ENCODE measurements at places on chromosomes 11 and 22.

GRCh38 chr11:46916286-46917108 is 1.9 kb downstream of the LRP4 start:
- DNase-seq, result no peak

GRCh38 chr11:20010156-20010850 is 150.0 kb downstream of the DBX1 start:
- DNase-seq, result no peak

DNA sequence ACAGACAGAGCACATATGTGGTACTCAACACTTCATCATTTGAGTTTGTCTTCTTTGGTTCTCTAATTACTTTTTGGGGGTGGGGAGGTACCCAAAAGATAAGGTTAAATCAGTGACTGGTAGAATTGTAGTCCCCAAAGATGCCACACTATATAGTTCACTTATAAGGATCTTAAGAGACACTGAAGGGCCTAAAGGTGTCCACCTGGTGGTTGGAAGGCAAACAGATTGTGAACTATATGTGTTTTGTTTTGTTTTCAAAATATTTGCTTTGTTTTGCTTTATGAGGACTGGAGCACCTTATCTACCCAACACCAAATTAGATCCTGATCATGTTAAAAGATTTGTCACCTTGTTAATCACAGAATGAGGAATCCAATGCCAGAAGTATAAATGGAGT is 136.1 kb downstream of the DCDC1 start:
- no peak for DNase-seq

- no peak for DNase-seq
Observed at GRCh38 chr11:21653951-21654421, 538.9 kb upstream of the ANO5 start.

- no peak for DNase-seq
Observed at GRCh38 chr11:134555510-134555909, 143.5 kb upstream of the B3GAT1 start.
